DMS79 treated with DMSO at 0.1 percent for 48 hours (cell line): ENCODE measurements at places on chromosomes 16 and 17.

GRCh38 chr17:74326506-74326905 lies 480 bp downstream of the KIF19 start:
- DNase-seq = no peak

GRCh38 chr17:30821871-30822723 lies 2.4 kb downstream of the CRLF3 start:
- DNase-seq = no peak

GRCh38 chr16:81409016-81409556 lies 35.5 kb upstream of the CMIP start:
- DNase-seq = no peak

- no peak for DNase-seq
Observed at GRCh38 chr17:34680151-34680550, 100.8 kb downstream of the TMEM132E start.

GRCh38 chr17:77845541-77846225 lies 112.8 kb upstream of the TNRC6C start:
- DNase-seq = no peak

DNA sequence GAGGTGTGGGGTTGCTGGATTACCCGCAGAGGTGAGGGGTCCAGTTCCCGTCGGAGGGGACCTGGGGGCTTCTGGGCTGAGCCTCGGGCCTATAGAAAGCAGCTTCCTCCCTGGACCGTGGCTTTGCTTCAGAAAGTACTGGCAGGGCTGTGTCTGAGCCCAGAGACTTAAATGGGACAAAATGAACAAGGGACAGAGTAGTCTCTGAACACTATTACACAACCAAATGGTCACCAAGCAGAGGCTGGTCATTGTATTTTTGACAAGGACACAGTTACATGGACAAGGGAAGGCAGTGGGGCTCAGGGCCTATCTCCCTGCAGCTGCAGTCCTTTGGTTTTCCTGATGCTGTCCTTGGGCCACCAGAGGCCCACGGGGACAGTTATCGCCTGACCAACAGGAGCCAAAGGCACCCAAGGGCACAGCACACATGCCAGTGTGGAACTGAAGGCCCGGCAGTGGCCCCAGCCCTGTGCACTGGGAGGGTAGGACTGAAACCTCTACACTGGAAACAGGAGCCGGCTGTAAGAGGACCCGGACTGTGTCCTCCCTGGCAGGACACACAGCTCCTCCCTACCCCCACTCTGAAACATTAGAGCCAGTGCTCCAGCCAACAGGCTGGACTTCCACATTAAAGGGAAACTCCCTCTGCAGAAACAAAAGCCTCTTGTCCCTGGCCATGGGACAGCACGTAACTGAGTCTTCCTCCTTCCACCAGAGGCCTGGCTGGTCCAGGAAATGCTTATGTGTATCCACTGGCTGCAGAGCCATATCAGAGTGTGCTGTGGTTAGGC lies 26.0 kb upstream of the ERN1 start:
- no peak for DNase-seq

DNA sequence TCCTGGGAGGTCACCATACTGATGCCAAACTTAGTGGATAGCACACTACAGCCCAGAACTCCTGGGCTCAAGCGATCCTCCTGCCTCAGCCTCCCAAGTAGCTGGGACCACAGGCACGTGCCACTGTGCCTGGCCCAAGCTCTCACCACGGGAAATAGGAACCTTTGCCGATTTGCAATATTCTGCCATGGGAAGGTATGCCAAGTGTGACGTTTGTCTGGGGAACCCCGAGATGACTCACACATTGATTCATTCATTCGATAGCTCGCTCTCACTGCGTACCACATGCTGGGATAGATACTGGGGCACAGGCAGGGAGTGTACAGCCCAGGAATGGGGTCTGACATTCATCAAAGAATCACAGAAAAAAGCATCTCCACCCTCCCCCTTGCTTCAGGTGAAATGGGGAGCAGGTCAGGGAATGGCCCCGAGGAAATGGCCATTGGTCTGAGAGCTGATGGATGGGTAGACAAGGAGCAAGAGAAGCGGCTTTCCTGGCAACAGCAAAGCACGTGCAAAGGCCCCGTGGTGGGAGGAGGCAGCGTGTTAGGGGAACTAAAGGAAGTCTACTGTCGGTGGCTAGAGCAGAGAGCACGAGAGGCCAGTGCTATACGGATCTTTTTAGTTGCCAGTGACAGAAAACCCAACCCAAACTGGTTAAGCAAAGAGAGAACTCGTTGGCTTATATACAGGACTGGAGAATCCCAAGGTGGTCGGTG lies 44.1 kb downstream of the DNAH17 start:
- no peak for DNase-seq
